ENCODE measurements at places on chromosomes 7 and 10.

DNA sequence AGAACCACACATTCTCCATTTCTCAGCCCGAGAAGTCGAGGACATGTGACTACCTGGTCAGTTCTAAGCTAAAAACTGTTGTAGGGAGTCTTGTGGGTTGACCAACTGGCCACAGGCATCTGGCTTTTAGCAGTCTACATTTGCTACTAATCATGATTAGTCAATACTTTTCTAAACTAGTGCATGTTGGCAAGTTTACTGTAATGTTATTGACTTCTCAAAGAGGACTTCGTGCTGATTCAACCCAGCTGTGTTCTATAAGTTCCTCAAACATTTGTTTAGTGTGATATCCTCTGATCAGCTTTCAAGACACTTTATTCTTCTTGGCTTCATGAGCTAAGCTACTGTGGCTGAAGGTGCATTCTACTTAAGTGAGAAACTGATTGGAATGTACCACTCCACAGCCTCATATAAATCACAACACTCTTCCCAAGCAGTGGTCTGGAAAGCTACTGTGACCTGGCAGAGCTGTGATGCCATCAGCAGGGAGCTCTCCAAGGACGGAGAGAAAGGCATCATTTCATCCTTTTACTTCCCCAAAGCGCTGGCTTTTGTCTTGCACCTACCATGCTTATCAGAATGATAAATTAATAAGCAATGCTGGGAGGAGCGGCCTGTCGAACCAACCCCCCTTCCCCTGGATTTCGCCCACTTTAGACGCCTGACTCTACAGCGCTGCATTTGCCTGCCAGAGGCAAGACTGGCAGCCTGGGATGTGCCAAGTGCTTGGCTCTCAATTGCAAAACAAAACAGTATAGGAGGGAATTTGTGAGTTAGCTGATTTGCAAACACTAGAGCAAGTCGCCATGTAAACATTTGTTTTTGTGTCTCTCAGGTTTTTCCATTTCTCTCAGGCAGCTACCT lies 206.7 kb upstream of the PLXNA4 start:
- DNase-seq, result peak; percentile 88

DNA sequence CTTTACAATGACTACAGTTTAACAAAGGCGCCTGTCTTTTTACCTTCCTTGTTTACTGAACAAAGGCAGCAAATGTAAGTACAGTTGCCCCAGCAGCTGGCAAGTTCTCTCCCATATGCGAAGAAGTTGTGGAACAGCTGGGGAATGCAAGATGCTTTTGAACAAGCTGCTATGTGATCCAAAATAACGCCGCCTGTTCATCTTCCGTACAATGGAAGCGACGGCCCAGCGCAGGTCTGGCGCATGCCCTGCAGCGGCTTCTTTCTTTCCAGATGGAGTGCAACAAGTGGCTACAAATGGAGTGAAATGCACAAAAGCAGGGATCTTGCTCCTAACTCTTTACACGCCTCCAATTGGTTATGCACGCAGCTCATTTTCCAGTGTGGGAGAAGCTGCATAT lies 97.0 kb upstream of the SVIL start:
- no peak for DNase-seq

DNA sequence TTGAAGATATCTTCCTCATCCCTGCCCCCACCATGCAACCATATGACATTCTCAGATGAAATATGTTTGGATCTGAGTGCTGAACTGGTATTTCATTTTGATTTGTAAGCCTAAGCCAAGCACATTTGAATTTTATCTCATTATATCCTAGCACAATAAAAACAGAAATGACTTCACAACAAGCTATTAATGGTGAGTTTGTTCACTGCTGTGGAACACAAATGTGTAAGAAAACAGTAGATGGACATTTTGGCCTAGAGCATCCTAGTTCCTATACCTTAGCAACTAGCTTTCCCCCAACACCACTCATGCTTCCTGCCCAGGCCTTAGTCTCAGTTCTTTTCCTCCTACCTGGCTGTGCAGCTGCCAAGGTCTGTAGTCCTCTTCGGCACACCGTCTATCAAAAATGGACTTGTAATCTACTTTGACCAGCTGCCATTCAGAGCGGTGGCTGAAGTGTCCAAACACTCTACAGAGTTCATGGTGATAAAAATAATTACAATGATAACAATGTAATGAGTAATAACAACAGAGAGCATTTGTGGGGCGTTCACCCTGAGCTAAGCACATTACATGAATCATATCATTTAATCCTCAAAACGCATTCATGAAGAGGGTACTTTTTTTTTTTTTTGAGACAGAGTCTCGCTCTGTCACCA lies 491.9 kb downstream of the SORCS1 start:
- DNase-seq, result no peak

DNA sequence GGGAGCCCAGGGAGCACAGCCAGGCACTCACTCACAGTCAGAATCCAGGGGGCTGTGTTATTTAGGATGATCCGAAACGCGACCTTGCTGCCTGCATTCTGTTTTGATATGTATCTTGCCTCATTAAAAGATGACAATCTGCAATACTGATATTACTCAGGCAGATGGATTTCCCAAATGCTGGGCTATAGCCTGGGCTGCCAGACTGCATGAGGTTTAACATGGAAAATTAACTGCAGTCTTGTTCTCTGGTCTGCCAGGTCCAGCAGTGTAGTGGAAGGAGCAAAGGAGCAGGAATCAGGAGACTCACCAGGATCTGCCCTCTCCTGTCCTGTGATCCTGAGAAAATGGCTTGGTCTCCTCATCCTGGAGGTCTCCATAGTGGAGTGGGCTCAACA lies 258.1 kb downstream of the PAXIP1 start:
- DNase-seq, result no peak

DNA sequence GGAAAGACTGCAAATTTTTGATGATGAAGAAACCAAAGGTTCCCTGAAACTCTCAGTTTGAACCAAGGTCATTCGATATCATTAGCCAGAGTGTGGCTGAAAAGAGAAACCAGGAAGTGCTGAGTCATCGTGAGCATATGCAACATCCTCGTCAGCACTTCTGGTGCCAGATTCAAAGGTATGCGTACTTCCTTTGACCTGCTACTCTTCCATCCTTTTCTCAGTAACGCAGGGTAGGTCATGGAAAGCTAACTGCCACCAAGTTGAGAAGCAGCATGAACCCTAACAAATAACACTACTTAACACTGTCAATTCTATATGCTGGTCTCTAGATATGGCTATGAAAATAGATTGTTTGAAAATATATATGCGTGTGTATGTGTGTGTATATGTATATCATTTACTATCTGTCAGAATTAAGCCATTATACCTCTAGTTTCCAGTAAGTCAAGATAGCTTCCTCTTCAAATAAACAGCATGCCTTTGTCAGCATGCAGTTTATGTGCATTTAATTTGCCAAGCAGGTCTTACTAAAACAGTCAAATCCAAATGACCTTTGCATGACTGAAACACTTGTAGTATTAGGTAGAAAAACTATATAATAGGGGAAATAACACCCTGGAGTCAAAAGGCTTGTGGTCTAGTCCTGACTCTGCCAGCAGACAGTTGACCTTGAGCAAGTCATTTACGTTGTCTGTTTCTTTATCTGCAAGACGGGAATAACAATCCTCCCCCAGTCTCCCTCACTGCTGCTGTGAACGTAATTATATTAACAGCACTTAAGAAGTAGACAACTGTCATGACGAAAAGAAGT lies 26.4 kb downstream of the CDK6 start:
- DNase-seq, result peak; percentile 96

- peak; percentile 30 for DNase-seq
These were observed 89.9 kb downstream of the ZNF277 start for GRCh38 chr7:112296432-112296831.

- peak; percentile 44 for DNase-seq
These were observed 128.9 kb downstream of the CELF2 start for GRCh38 chr10:11146402-11147171.

- DNase-seq, result peak; percentile 16
These were observed 695 bp downstream of the PRKAG2 start for GRCh38 chr7:151875942-151876898.

DNA sequence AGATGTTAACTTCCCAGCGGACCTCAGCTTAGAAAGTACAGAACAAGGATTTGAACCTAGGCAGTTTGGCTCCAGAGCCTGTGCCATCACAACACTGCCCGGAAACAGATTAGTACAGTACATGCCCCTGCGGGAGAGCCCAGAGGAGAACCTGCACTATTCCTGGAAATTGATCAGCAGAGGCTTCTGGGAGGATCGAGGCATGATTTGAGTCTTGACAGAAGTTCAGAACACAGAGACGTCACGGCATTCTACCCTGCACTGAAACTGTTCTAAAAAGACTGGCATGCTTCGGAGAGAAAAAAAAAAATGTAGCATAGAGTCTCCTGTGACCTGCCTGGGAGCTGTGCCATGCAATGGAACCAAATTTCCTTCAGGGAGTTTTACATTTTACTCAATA lies 9.2 kb upstream of the IL6 start:
- DNase-seq, result no peak

DNA sequence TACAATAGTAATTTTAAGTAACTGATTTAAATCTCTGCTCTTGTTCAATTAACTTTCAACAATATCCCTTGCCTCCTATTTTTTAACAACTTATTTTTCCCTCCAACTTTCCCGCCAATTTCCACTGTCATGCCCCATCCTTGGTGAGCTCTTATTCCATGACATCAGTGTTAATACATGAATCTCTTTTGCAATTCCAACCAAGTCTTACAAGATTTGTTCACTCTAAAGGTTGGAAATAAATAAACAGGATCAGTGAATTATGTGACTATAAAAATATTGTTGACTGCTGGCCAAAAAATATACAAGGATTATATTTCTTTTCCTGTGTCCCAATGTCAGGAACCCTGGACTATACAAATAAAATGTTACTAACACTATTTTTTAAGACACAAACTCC lies 21.0 kb upstream of the AGMO start:
- no peak for DNase-seq

DNA sequence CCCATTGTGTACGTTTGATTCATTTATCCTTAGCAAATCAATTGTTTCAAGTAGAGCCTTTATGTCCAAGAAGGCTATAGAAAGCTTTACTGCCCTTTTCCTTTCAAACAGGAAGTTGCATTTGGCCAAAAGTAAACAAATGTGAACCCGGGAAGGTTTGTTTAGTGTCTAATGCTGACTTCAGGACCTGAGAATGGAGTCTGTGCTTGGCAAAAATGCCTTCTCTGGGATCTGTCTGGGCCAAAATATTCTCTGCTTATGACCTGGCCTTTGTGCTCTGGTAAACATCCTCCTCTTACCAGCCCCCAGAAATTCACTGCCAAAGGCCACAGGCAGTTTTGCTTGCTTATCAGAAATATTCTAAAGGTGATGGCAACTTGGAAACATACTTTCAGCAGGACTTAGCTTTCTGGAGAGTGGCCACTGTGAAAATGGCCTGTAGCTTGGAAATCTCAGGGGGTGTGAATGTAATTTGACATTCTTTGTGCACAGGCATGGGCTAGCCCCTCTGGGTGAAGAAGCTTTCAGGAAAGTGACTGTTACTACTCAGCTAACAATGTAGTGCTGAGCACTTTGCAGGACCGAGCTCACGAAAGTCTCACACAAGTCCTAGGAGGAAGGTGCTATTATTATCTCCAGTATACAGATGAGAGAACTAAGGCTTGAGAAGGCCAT lies 199.5 kb downstream of the PTEN start:
- no peak for DNase-seq

- no peak for DNase-seq
These were observed 259.6 kb upstream of the SEMA3E start for GRCh38 chr7:83908526-83908925.

GRCh38 chr7:117021986-117022385 lies 68.7 kb downstream of the ST7 start:
- no peak for DNase-seq

DNA sequence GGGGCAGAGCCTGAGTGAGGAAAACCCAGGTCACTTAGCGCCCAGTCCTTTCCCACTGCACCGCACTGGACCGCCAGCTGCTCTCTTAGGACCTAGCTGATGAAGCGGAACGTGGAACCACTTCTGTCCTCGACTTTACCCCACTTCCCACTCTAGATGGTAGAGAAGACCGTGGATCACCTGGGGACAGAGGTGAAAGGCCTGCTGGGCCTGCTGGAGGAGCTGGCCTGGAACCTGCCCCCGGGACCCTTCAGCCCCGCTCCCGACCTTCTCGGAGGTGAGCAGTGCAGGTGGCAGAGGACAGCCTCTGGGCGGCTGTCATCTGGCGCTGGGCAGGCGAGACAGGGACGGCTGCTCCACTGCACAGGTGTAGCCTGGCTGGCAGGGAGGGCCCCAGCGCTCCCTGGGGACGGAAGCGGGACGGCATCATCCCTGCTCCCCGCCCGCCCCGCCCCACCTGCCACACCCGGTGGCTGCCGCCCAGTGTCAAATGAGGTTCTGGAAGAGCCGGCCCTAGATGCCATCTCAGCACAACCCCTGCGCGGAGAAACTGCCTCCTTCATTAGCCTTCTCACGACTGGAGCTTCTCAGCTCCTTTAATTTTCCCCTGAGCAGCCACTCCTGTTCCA lies 11.7 kb downstream of the PLAC9 start:
- no peak for DNase-seq

DNA sequence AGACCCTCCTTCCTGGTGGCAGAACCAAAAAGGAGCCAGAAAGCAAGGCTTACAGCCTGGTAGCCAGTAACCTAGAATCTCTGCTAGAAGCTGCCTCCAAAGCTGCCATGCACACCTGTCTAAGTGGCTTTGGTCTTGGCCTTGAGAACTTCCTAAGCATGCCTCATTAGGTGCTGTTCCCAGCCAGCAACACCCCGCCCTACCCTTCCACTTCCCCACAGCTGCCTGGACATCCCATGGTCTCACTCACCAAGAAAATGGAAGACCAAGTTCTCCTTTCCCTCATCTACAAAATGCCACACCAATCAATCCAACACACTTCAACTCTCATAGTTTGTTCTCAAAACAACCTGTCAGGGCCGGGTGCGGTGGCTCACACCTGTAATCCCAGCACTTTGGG lies 4.2 kb downstream of the PSAP start:
- no peak for DNase-seq

GRCh38 chr7:25091176-25091575 lies 33.9 kb downstream of the CYCS start:
- DNase-seq, result no peak

- DNase-seq, result no peak
These were observed 173.4 kb downstream of the SORCS1 start for GRCh38 chr10:106991091-106991490.

GRCh38 chr7:94602181-94602580 lies 53.8 kb downstream of the SGCE start:
- no peak for DNase-seq

- DNase-seq, result peak; percentile 60
These were observed 2.9 kb upstream of the MLLT10 start for GRCh38 chr10:21531164-21531563.

- peak; percentile 27 for DNase-seq
These were observed 76.3 kb downstream of the CACNB2 start for GRCh38 chr10:18216482-18216881.

DNA sequence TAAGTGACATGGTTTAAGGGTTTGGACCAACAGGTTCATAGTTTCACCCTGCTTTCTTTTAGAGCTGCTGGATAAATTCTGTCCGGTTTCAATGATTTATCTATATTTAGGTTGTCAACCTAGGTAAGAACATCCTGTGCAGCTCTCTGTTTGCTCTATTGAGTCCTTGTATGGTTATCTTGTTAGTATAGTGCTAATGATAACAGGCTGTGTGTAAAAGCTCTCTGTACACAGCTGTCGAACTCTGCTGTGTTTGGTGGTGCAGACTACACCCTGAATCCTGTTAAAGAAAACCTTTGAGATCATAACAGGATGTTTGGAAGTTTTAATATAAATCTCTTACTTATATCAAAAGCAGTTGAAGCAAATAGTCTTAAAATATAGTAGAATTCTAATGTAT lies 219.2 kb downstream of the SDK1 start:
- DNase-seq, result no peak

GRCh38 chr7:30810986-30811385 lies 39.8 kb downstream of the MINDY4 start:
- DNase-seq, result no peak
